ENCODE measurements at places on chromosomes 11 and 22.
A peak's percentile ranks its signal among the peaks of the same experiment; 100 is the strongest.

GRCh38 chr11:86595451-86595850 lies 77.0 kb downstream of the ME3 start:
- ATAC-seq, result no peak

- no peak for ATAC-seq
Measured at GRCh38 chr11:79374727-79375126, 66.1 kb downstream of the TENM4 start.

DNA sequence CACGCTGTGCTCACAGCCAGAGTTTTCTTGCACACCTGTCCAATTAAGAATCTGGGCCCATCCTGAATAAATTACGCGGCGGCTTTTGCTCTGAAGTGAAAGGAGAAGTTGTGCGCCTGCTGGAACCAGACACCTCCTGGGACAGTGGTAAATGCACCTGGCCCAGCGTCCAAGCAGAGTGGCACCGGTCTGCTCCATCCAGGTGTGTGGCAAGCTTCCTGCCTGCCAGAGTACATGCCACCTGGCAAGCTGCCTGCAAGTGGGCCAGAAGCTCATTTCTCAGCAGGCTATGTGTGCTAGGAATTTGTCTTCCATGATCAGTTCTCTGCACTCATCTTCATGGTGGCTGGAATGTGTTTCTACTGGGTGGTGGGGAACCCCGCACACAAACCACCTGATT lies 660.6 kb downstream of the ETS1 start:
- no peak for ATAC-seq

DNA sequence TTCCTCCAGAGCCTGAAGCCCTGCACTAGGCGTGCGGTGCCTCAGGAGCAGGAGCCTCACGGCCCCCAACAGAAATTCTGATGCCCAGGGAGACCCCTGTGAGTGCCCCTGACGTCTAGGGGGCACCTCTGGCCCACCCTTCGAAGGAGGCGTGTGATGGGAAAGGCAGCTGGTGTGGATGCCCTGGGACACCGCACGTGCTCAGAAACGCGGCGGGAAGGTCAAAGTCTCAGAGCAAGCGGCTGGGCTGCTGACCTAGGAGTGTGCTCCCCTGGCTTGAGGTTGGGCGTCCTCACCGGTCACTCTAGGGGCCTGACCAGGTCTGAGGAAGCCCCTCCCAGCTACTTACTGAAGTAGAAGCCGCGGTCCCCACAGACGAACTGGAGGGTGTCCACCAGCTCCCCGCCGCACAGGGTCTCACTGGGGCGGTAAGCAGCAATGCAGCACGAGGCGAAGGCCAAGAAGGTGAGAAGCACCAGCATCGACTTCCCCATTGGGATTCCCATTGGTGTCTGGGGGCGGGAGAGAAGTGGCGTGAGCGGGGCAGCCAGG lies 4.1 kb downstream of the IGF2 start:
- no peak for ATAC-seq

DNA sequence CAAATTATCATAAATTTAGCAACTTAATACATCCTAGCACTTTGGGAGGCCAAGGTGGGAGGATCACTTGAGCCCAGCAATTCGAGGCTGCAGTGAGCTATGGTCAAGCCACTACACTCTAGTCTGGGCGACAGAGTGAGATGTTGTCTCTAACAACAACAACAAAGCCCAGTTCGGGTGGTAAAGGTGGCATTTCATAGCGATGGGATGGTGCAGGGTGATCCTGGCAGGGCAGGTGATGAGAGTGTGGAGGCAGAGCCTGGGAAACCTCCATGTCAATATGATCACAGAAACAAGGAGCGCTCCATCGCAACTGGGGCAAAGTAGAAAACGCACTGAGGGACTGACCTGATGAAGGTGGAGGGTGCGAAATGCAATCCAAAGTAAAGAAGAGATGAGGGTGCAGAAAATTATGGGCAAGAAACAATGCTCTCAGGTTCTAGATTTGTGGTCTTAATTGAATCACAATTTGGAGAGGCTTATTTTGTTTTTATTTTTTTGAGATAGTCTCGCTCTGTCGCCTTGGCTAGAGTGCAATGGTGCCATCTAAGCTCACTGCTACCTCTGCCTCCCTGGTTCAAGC lies 32.8 kb upstream of the CLDN5 start:
- no peak for ATAC-seq

DNA sequence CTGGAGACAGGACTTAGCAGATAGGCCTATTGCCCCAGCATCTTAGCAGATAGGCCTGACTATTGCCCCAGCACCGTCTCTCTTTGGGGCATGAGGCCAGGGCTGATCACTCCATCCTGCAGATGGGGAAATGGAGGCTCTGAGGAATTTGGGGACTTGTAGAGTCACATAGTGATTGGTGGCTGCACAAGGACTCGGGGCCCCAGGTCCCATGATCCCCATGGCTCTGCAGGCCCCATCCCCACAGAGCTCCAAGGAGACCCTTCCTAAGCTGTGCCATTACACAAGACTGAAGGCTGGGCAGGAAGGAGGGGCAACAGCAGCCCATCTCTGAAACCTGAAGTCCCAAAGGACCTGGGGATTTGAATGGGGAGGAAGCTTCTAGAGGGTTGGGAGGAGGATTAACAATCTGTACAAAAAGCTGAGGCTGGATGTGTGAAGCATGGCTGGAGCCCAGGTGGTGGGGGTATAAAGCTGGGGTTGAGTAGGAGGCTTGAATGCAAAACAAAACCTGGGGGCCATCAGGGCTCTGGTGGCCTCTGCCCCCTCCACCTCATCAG lies 1.6 kb downstream of the ARAP1 start:
- no peak for ATAC-seq

GRCh38 chr22:45529971-45530575 lies 27.4 kb downstream of the FBLN1 start:
- ATAC-seq, result no peak

DNA sequence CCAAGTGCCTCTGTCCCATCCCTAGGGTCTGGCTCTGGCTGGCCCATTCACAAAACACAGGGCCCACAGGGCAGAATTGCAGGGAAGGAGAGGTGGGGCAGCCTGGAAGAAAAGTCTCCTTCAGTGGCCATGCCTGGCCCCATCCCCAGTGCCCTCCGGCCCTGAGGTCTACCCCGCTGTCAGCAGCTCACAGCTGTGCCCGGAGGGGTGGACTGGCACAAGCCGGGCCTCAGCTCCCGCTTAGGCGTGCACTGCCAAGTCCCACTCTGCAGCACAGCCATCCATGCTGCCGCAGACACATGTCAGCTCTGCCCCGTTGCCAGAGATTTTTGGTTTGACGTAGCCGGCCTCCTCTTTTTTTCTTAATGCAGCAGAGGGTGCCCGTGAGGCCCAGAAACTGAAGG lies 3.9 kb upstream of the SCN2B start:
- peak; percentile 79 for ATAC-seq

DNA sequence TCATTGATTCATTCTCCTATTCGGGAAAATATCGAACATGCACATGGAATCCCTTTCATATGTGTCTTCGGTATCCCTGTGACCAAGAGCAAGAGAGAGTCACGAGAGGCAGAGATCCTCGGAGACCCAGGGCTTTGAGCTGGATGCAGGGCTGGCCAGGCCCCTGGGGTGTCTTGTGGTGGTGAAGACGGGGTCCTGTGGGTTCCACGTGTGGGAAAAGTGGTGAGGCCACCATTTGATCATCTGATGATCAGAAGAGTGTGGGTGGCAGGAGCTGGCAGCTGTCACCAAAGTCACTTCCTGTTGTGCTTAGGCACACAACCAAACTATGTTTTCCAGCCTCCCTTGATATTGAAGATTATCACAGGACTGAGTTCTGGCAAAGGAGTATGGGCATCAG lies 94.0 kb downstream of the BRD1 start:
- ATAC-seq, result no peak

DNA sequence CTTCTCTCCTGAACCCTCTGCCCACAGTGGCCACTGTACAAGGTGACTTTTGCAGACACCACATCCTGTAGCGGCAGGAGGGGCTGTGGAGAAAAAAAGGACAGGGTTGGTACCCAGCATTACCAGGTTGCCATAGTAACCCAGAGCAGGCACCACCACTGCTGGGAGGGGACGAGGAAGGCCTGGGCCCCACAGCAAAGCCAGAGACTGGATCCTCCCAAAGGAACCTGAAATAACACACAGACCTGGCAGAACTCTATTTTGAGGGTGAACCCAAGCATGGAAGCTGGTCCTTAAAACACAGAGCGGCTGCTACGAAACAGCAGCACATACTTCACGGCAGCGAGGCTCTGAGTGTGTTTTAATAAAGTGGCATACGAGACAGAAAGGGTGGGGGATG lies 380.6 kb downstream of the CTTN start:
- ATAC-seq, result no peak

DNA sequence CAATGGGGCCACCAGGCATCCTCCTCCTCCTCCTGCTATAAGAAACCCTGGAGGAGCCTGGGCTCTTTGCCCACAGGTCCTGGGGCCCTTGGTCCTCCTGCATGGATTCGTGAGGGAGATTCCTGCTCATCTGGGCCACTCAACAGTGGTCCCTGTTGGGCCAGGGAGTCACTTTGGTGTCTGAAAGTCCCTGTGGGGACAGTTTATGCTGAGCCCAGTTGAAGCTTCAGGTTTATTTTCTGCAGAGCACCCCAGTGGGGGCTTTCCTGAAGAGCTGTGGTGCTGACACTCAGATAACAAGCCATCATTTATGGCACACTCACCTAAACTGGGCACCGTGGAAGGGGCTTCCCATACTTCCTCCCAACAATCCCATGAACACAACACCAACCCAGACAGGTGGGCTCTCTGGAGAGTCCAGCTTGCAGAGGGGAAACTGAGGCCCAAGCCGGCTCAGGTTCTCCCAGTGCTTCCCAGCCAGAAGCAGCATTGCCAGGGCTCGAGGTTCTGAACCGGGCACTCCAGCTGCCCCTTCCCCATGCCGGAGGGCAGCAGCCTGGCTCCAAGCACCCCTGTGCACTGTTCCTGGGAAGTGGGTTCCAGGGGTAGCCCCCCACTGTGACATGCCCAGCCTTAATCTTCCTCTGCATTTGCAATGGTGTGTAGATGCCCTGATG lies 91.3 kb downstream of the MYEOV start:
- ATAC-seq, result no peak

- peak; percentile 84 for ATAC-seq
Measured at GRCh38 chr22:22666307-22667091, 22.1 kb downstream of the GGTLC2 start.

DNA sequence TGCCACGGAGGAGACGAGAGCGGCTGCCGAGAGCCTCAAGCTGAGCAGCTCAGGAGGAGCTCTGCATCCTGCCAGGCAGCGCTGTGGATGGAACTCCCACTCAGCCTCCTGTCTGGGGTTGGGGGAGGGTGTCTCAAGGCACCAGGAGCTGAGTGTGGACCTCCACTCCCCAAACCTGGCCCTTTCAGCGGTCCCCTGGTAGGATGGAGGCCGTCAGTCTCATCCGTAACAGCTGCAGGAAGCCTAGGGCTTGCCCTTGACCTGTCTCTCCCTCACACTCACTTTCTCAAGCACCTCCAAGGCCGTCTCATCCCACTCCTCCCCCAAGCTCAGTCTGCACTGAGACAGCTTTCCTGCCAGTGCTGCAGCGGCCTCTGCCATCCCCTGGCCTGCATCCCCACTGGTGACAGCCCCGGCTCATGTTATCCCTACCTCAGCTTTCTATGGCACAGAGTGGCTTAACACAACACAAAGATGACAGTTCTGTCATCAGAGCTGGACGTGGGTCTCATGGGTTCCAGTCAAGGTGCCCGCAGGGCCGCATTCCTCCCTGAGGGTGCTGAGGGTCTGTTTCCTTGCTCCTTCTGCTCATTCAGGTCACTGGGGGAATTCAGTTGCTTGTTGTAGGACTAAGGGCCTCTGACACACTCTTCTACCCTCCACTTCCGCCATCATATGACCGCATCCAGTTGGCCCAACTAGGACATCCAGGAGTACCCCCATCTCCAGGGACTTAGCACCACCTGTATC lies 341.9 kb upstream of the B3GAT1 start:
- ATAC-seq, result no peak

DNA sequence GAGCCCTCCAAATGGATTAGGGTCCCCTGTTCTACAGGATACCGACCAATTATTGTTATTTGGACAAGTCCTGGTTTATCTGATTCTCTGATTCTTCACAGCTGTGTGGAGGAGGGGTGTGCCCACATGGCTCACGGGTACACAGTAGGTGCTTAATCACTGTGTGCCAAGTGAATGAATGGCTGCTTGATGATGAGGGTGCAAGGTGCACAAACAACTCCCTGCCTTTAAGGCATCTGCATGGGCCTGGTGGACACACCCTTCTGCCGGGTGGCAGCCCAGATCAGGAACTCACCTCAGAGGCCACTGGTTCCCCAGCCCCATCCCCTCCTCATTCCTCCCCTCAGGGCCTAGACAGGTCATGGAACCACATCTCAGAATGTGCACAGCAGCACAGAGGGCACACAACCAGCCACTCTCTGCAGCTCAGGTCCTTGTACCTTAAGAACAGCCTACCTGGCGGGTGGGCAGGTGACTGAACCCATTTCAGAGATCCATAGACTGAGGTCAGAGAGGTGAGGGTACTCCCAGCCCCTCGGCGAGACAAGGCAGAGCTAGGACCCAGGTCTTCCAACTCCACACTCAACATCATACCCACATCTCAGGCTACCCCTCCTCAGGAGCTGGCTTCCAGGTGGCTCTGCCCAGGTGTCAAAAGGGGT lies 50.3 kb downstream of the SHANK2 start:
- no peak for ATAC-seq

DNA sequence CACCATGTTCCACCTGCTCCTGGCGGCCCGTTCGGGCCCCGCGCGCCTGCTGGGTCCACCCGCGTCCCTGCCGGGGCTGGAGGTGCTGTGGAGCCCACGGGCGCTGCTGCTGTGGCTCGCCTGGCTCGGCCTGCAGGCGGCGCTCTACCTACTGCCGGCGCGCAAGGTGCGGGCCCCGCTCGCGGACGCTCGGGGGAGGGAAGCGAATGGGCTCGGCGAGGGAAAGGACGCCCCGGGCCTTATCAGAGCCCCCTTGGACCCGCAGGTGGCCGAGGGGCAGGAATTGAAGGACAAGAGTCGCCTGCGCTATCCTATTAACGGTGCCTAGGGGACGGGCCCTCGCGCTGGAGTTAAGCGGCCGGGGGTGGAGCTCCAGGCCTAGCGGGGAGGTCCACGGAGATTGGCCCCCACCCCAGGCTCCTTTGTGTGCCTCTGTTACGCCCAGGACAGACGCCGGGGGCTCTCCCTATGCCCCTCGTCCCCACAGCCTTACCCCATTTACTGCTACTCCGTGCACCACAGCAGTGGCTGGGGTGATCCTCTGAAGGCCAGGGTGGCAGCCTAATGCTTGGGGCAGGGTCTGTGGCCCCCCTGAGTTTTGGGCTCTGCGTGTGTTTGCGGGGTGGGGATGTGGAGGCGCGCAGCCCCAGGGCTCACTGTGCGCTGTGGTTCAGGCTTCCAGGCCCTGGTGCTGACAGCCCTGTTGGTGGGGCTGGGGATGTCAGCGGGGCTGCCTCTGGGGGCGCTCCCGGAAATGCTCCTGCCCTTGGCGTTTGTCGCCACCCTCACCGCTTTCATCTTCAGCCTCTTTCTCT lies 1.1 kb downstream of the TM7SF2 start:
- peak; percentile 58 for ATAC-seq

- ATAC-seq, result peak; percentile 6
Measured at GRCh38 chr11:63841554-63841953, 2.6 kb downstream of the MARK2 start.

All from SK-N-SH treated with all-trans-retinoic acid at 6 μM for 48 hours (cell line).